ELR (cell line): ENCODE measurements at places on chromosomes 11 and 22.

DNA sequence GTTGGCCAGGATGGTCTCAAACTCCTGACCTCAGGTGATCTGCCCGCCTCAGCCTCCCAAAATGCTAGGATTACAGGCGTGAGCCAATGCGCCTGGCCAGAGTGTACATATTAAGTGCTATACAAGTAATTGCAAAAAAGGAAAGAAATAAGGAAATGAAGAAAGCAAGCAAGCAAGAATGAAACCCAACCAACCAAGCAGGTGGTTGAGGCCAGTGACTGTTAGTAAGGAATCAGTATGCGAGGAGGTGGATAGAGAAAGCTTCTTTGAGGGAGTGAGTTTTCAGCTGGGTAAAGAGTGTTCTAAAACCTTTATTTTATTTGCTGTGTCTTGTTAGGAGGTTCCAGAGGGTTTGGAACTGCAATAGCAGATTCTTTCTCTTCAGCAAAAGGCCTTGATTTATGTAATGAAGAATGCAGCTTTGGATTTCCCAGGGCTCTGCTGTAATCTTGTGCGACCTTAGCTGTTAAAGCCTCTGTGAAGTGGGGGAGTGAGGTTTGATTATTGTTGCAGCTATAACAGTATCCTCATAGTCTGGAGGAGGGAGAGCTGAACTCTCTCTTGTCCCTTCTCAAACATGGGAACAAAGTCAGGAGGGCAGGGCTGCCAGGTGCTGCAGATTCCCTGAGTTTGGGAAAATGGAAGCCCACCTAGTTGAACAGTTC lies 5.7 kb downstream of the AMPD3 start:
- no peak for DNase-seq

DNA sequence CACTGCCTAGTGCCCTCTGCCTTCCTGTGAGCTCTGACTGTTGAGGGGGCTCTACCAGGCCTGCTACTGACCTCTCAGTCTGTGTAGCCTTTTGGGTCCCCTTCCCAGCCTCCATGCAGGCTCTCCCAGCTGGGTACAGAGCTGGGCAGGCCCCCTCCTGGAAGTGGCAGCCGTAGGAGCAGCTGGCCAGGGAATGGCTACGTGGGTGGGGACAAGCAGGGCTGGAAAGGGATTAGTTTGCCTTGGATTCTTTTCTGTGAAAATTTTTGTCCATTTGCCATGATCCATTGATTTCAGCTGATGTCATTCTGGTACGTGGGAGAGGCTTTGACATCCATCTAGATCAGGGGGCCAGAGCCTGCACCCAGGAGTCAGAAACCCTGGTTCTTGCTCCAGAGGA lies 23.9 kb upstream of the NECTIN1 start:
- DNase-seq: no peak

- no peak for DNase-seq
These were observed 48.4 kb upstream of the EED start for GRCh38 chr11:86196085-86196696.

DNA sequence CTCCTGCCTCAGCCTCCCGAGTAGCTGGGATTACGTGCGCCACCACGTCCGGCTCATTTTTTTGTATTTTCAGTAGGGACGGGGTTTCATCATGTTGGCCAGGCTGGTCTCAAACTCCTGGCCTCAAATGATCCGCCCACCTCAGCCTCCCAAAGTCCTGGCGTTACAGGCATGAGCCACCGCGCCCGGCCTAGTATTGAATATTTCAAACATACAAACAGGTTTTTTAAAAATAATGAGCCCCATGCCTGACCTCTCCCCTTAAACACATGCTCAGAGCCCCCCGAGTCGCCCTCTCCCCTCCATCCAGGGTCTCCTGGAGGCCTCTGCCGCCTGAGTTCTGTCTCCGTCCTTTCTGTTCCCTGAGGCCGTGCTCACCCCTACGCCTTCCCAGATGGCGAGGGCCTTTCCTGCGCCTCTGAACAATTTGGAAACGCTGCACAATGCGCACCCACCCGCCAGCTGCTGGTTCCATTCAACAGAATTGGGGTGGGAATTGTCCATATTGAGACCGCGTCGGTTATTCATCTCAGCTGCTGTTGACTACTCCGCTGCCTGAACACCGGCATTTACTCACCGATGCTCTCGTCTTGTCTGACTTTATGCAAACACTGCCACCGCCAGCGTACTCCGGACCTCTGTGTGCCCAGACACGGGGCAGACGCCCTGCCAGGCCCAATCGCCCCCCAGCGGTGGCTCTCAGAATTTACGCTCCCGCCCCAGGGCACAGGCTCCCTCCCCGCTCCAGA lies 13.6 kb upstream of the RNH1 start:
- DNase-seq: peak; percentile 23

- no peak for DNase-seq
These were observed 45.2 kb upstream of the LINC01488 start for GRCh38 chr11:69436041-69436982.

GRCh38 chr11:26149585-26149984 lies 182.3 kb upstream of the ANO3 start:
- DNase-seq: no peak

GRCh38 chr11:86476109-86476861 lies 101.6 kb downstream of the CCDC81 start:
- no peak for DNase-seq

GRCh38 chr11:67581469-67581868 lies 2.1 kb upstream of the GSTP1 start:
- DNase-seq: no peak

DNA sequence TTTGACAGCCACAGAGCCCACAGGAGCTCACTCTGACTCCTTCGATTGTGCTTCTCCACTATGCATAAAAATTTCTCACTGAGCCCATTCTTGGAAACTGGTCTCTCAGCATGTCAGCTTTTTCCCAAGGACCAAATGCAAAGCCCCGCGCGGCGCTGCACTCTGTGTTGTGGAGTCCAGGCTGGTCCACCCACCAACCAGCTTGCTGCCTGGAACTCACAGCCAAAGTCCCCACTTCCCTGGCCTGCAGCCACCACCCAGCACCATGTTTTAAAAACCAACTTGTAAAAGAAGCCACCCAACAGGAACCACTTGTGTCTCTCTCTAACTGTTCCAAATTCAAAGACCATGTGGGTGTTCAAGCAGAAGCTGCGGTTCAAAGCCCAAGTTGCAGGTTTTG lies 124.4 kb downstream of the SPATA19 start:
- no peak for DNase-seq

- DNase-seq: no peak
These were observed 77.2 kb downstream of the PRSS23 start for GRCh38 chr11:86877503-86877902.
